ENCODE measurements at places on chromosomes 5 and 9.
A peak's percentile ranks its signal among the peaks of the same experiment; 100 is the strongest.

- no peak for DNase-seq
Measured at GRCh38 chr5:135578685-135579341, at the start of gene CXCL14. CXCL14 (minus strand) TSS chr5:135578991; CDS start chr5:135578778, 213 bp downstream.

- no peak for DNase-seq
Measured at GRCh38 chr5:147481874-147482705, 27.8 kb downstream of the DPYSL3 start.

DNA sequence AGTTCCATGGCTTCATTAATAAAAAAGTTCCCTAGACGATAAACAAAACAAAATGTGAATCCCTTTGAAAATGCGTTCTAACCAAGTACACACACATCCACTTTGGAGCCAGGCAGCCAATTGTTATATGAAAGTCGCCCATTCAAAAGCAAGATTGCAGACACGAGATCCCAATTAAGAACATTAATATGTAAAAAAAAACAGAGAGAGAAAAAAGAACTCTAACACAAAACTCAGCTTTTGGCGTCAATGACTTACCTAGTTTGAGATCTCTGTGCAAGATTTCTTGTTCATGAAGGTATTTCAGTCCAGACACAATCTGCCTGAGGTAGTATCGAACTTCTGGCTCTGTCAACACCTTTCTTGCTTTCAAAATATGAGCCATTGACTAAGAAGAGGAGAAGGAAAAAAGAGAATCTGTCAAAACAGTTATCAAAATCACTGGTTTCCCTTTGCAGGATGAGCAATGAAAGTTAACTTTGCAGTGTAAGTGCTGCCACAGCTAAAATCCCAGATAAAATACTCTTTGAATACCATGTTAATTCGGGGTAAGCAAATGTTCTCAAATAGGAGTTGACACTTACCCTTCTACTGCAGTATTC is 1.6 kb downstream of the PLK2 start:
- no peak for DNase-seq

DNA sequence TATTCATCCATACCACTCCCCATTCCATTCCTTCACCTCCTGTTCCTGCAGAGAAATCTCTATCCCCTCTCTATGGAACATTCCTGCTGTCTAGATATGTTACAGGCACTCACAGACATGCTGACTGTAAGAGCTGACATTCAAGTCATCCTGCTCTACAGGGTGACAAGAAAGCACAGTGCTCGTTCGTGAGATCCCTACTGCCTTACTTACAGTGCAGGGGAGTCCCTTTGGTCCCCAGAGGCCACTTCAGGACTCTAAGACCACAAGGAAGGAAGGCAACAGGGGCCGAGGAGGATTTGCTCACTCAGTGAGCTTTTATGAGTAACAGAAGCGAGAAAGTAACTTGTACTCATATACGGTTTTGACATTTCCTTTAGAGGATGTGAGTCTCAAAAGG is 110.5 kb downstream of the GAS1 start:
- no peak for DNase-seq

- DNase-seq, result no peak
Measured at GRCh38 chr9:108017671-108018070, 528.1 kb upstream of the KLF4 start.

- no peak for DNase-seq
Measured at GRCh38 chr9:123059472-123060220, 26.2 kb downstream of the GPR21 start.

DNA sequence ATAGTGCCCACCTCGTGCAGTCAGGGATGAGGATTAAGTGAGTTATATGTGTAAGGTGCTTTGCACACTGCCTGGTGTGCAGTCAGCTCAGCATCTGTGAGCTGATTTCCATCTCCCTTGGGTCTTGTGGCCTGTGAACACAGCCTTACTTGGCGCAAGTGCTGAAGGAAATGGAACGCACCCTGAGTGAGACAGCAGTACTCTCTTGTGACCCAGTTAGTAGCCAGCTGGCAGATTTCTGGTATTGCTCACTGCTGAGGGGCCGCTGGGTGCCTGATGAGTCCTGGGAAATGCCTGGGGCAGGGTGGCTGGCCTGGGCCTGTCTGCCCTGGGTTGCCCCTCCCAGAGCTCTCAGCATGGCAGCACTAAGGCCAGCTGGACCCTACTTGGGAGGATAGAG is 90.9 kb upstream of the BOD1 start:
- DNase-seq, result no peak

- DNase-seq, result no peak
Measured at GRCh38 chr5:132256086-132256782, 1.3 kb upstream of the PDLIM4 start.

GRCh38 chr5:143052967-143053682 is 282.9 kb downstream of the ARHGAP26 start:
- DNase-seq, result no peak

- no peak for DNase-seq
Measured at GRCh38 chr9:86600291-86600690, 246.1 kb upstream of the TUT7 start.

GRCh38 chr5:37932450-37932849 is 92.6 kb upstream of the GDNF start:
- no peak for DNase-seq

DNA sequence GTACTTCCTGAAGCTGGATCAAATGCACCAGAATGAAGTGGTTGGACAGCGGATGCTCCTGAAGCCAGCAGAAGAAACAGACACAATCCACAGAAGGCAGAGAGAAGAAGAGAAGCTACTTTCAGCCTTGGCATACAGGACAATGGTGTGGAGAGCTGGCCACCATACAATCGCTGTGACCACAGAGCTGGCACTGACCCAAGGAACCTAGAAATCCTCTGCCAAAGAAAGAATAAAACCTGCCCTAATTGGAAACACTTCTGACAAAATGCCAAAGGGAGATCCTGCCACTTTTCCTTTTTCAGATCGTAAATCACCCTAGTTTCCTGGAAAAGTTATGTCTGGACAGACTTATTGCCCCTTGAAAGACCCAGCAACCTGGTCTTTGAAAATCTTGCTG is 77.8 kb downstream of the BAAT start:
- no peak for DNase-seq

GRCh38 chr5:77843570-77844372 is 67.6 kb upstream of the TBCA start:
- no peak for DNase-seq

GRCh38 chr5:136467632-136468031 is 102.3 kb upstream of the TRPC7 start:
- DNase-seq, result no peak

GRCh38 chr5:64147849-64148441 is 17.7 kb upstream of the RNF180 start:
- DNase-seq, result peak; percentile 12

GRCh38 chr9:28967226-28967625 is 1393.9 kb upstream of the C9orf72 start:
- no peak for DNase-seq

DNA sequence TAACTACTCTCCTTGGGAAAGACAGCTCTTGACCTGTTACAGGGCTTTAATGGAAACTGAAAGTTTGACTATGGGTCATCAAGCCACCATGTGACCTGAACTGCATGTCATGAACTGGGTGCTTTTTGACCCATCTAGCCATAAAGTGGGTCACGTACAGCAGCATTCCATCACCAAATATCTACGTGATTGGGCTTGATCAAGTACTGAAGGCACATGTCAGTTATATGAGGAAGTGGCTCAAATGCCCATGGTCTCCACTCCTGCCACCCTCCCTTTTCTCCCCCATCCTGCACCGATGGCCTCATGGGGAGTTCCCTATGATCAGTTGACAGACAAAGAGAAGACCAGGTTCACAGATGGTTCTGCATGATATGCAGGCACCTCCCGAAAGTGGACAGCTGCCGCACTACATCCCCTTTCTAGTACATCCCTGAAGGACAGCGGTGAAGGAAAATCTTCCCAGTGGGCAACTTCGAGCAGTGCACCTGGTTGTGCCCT is 7.3 kb upstream of the FCN1 start:
- DNase-seq, result no peak

DNA sequence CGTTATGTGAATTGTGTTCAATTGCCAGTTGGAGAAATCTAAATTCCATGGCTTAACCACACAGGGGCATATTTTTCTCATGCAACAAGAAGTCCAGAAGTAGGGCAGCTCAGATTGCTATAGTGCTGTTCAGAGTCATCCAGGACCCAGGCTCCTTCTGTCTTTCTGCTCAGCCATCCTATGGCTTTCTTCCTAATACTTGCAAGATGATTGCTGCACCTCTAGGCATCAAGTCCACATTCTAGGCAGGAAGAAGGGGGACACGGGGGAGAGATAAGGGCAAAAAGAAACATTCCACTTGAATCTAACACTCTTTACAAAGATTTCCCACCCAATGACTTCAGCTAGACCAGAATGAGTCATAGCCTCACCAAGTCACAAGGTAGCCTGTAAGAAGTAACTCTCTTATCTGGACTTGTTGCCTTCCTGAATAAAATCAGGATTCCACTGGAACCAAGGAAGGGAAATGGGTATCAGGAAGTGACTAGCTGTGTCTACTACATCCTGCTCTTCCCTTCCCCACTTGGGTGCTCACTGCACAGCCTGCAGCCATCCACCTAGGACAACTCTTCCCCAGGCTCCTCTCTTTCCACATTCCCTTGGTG is 5.3 kb downstream of the ERAP2 start:
- no peak for DNase-seq

DNA sequence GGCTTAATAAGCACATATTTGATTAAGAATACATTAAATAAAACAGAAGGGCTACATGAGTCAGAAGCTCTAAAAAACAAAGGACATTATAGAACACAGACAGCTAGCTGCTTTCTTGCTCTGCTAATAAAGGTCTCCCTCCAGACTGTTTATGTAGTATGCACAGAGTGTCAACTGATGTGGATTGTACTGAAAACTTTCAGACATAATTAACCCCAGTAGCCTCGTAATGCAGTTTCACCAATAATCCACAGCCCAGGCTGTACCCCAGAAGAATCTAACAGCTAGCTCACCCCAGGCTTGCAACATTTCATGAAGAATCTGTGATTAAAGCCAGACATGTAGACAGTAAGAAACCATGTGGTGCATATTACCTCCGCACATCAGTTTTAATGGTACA is 30.8 kb downstream of the FGF10 start:
- no peak for DNase-seq

DNA sequence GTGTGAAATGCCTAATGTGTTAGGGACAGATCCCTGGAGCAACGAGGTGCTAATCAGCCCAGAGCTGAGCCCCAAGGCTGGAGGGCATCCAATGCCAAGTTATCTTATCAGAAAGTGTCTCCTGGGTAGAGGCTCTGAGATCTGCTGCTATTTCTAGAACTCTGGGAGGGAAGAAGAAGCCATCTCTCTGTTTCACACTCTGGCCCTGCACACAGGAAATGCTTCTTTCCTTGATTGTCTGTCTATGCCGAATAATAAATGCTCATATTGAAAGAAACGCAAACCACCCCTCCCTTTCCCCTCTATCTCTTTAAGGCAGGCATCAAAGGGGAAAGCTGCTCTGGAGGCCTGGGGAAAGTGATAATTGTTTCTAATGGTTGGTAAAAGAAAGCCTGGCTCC is 166.7 kb downstream of the PAPPA start:
- DNase-seq, result no peak

- no peak for DNase-seq
Measured at GRCh38 chr5:80170117-80170535, 85.7 kb downstream of the SERINC5 start.

- no peak for DNase-seq
Measured at GRCh38 chr5:108700930-108701329, 46.8 kb upstream of the FER start.

GRCh38 chr5:122929980-122930379 is 84.6 kb downstream of the SNX24 start:
- DNase-seq, result no peak

DNA sequence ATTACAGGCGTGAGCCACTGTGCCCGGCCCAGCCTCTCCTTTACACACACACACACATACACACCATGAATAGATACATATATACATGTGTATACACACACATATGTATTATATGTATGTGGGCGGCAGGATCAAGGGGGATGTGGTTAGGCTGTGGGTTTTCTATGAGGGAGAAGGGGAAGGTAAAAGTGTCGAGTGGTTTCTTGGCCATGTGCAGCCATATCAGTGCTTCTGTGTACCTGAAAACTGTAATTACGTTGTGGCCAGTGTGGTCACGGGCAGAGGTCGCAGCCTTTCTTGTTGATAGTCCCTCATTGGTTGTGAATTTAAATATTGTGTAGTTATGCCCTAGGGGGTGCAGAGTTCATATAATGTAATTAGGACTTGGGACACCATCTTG is 16.5 kb downstream of the CDK20 start:
- no peak for DNase-seq

DNA sequence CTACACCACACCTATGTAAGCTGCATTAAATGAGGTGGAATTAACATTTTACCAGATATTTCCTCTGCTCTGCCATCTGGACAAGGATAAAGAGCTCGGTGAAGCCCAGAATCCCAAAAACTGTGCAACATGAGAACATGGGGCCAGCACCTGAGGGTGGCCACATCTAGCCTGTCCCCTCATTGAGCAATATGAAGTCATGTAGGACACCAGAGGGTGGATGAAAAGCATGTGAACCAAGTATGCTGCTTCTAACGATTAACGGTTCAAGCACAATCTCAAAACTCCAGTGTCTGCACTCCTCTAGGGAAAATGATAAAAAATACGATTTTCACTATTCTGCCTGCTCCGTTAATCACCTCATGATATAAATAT is 545.8 kb downstream of the EBF1 start:
- no peak for DNase-seq

- no peak for DNase-seq
Measured at GRCh38 chr9:87712801-87713277, 13.1 kb upstream of the CTSL start.

DNA sequence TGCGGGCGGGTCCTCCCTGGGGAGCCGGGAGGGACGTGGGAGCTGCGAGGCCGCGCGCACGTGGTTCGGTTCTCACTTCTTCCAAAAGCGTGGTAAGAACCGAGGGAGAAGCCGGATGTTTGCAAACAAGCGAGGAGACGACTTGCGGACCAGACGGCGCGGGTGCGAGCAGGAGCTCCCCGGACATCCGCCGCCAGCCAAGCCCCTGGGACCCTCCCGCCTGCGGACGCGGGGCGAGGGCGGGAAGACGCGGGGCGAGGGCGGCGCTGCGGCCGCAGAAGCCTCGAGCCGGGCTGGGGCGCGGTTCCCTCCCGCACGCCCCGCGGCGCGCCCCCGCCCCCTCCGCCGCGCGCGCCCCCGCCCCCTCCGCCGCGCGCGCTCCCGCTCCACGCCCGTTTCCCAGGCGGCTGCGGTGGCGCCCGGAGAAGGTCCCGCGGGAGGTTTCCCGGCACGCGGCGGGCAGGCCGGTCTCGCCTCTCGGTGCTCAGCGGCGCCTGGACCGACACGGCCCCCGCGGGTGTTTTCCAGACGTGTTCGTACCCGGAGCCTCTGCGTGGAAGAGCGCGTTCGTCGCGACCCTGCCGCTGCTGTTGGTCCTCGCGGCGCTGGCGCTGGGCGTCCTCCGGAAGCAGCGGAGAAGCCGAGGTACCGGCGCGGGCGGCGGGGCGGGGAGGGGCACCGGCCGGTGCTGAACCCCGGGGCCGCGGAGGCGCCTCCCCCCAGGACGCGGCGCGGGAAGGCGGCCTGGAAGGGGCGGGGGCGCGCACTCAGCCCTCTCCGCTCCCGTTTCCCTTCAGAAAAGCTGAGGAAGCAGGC is 12.8 kb downstream of the BTNL9 start:
- DNase-seq, result peak; percentile 63

GRCh38 chr5:6711409-6712141 is 1.7 kb upstream of the TENT4A start:
- no peak for DNase-seq
